ENCODE measurements at places on chromosomes 5 and 9. TPM values are rescaled to one million over a fixed set of nuclear protein-coding genes. Genes with fewer than 3 reads are reported as not detected.

DNA sequence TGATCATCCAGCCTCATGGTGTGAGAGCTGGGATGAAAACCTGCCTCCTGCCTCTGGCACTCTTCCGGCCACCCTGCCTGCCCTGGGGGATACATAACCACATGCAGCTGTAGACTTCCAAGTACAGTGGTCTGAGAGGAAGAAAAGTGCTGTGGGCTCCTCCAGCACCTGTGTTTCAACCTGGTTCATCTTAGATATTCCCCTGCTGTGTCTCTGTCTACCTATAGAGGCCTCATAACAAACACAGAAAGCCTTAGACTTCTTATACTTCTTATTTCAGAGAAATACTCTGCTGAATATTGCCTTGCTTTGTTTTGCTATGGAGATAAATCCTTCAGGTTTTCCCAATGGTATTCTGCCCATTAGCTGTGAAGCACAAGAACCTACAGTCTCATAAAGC lies 19.6 kb upstream of the TNFAIP8 start:
- no peaks in the 10 kb centered on the region for H3K27me3 ChIP-seq
- no peaks in the 10 kb centered on the region for H3K36me3 ChIP-seq
- peak overlapping the region; percentile 30 for H3K4me3 ChIP-seq
- no peak for DNase-seq
- peaks cover 93% of the 10 kb centered on the region for H3K4me1 ChIP-seq

- no peak overlapping the region for H3K4me3 ChIP-seq
- no peaks in the 10 kb centered on the region for H3K4me1 ChIP-seq
- no peak for DNase-seq
- no peaks in the 10 kb centered on the region for H3K27me3 ChIP-seq
- no peaks in the 10 kb centered on the region for H3K36me3 ChIP-seq
These were observed 15.2 kb downstream of the OR1B1 start for GRCh38 chr9:122642226-122642625.

GRCh38 chr5:75584641-75585040 lies 26.6 kb upstream of the ANKDD1B start:
- peaks cover 8% of the 10 kb centered on the region for H3K36me3 ChIP-seq
- no peaks in the 10 kb centered on the region for H3K4me1 ChIP-seq
- no peak for DNase-seq
- H3K4me3 ChIP-seq, result no peak overlapping the region
- H3K27ac ChIP-seq, result no peak overlapping the region
- no peaks in the 10 kb centered on the region for H3K27me3 ChIP-seq

DNA sequence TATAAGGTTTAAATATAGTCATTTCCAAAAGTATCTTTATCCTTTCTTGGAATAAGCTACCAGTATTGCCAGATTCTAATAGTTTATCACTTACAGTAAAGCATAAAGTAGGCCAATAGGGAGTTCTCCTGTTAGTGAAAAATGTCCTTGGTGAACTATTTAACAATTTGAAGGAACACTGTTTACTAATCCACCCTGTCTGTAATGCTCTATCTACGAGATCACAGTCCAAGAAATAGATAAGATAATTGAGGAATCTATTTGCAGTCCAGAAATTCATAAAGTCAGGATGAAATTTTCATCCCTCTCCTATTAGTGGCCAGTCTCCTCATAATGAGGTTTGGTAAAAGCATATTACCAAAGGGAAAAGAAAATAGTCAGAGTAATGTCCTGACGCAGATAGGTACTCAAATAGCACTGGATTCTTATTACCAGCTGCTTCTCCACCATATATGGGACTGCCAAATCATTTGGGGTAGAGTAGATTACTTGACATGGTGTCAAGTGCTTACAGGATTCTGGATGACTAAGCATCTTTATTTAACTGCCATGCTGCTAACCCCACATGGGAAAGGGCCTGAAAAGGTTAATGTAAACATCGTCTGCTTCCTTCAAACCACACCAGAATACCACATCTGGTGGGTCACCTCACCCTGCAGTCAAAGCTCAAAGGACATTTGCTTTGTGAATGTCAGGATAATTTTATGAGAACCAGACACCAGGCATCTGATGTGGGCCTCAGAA lies 808.1 kb downstream of the EFNA5 start:
- no peaks in the 10 kb centered on the region for H3K36me3 ChIP-seq
- no peak for DNase-seq
- H3K27me3 ChIP-seq, result no peaks in the 10 kb centered on the region
- H3K4me1 ChIP-seq, result no peaks in the 10 kb centered on the region
- no peak overlapping the region for H3K4me3 ChIP-seq
- H3K27ac ChIP-seq, result no peak overlapping the region

DNA sequence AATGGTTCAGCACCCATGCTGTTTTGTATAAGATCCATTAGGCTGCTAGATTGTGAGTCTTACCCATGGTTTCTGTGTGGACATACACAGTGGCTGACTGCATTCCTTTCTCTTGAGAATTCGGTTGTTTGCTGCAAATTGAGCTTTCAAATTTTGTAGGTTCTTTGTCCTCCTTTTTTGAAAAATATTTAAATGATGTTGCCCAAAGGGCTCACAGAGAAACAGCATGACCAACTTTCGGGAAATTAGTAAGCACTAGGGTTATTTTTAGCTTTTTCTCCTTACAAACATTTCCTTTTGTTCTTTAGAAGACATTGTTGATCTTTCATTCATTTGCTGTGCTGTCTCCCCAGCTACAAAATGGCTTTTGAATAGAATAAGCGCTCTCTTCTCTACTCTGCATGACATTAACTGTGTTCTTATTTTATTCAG lies 79.4 kb downstream of the NLN start:
- no peak for DNase-seq
- H3K27ac ChIP-seq, result no peak overlapping the region
- H3K36me3 ChIP-seq, result no peaks in the 10 kb centered on the region

DNA sequence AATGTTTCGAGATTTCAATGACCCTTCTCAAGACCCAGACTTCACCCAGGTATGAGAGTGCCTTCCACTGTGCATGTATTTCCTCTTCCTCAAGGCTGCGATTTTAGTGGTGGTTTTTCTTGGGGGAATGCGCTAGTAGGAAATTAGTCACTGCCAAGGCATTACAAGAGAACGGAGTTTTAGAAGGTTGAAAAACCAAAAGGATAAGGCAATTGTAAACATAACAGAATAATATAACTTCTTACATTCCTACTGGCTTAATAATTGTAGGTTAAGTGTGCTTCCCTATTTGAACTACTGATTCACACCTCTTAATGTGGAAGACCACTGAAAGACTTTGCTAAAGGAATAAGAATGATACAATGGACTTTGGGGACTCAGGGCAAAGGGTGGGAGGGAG lies 38.9 kb downstream of the ACO1 start:
- no peaks in the 10 kb centered on the region for H3K36me3 ChIP-seq
- no peak overlapping the region for H3K27ac ChIP-seq
- H3K4me1 ChIP-seq, result no peaks in the 10 kb centered on the region
- no peaks in the 10 kb centered on the region for H3K27me3 ChIP-seq
- no peak for DNase-seq

GRCh38 chr9:111854799-111855198 lies 41.8 kb upstream of the UGCG start:
- DNase-seq, result no peak
- H3K36me3 ChIP-seq, result no peaks in the 10 kb centered on the region
- no peaks in the 10 kb centered on the region for H3K4me1 ChIP-seq
- H3K4me3 ChIP-seq, result no peak overlapping the region
- no peak overlapping the region for H3K27ac ChIP-seq

GRCh38 chr5:98899456-98899855 lies 29.4 kb downstream of the CHD1 start:
- DNase-seq, result no peak
- H3K4me3 ChIP-seq, result no peak overlapping the region
- no peak overlapping the region for H3K27ac ChIP-seq
- no peaks in the 10 kb centered on the region for H3K4me1 ChIP-seq
- H3K36me3 ChIP-seq, result peaks cover 78% of the 10 kb centered on the region

The GGTA1 gene
- not detected for total RNA-seq

The ANXA2R gene
- 43.4 TPM for total RNA-seq
